ENCODE measurements at places on chromosomes 13 and 19.

- DNase-seq: no peak
Observed at GRCh38 chr19:11964496-11964857, 363 bp upstream of the ZNF763 start.

DNA sequence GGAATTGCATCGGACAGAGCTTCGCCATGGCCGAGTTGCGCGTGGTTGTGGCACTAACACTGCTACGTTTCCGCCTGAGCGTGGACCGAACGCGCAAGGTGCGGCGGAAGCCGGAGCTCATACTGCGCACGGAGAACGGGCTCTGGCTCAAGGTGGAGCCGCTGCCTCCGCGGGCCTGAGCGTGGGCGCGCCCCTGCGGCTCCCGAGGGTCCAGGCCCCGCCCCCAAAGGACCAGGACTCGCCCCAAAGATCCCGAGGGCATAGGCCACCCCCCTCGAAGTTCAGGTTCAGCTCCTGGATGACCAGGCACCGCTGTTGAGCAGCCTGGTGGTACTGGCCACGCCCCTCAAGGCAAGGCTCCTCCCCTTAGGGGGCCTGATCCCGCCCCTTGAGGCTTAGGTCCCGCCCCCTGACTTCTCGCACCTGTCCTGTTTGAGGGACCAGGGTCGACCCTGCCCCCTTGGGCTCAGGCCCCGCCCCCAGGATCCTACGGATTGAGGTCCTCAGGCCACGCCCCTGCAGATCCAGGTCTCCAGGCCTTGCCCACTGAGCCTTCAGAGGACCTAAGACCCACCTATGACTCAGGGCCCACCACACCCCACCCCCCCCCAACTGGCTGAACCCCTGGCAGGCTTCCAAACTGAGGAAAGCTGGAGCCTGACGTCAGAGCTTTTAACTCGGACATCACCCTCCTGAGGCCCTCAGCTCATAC lies 43.1 kb downstream of the CYP4F22 start:
- DNase-seq: peak; percentile 43

- DNase-seq: no peak
Observed at GRCh38 chr13:99173606-99174005, 27.0 kb upstream of the UBAC2 start.

GRCh38 chr13:40170091-40170490 lies 496.4 kb downstream of the FOXO1 start:
- no peak for DNase-seq

- no peak for DNase-seq
Observed at GRCh38 chr13:28478127-28478526, 16.8 kb downstream of the FLT1 start.

GRCh38 chr19:56690670-56691069 lies 19.1 kb upstream of the ZNF835 start:
- no peak for DNase-seq

GRCh38 chr13:30810261-30810701 lies 74.9 kb downstream of the ALOX5AP start:
- no peak for DNase-seq

DNA sequence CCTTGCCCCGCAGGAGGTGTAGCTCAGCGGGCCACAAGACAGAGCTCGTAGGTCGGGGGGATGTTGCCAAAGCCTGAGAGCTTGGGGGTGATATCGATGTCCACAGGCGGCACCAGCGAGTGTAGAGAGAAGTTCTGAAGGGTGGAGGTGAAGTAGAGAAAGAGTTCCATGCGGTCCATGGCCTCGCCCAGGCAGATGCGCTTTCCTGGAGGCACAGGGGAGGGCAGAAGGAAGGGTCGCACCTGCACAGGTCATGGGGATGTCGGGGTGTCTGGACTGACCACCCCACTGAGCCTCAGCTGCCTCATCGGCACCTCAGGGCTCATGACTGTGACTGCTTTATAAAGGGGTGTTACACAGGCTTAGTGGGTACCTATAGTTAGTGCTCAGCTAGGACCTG lies 37.8 kb upstream of the CYP2A13 start:
- no peak for DNase-seq

GRCh38 chr19:11361037-11361770 lies 6.0 kb downstream of the PLPPR2 start:
- no peak for DNase-seq

DNA sequence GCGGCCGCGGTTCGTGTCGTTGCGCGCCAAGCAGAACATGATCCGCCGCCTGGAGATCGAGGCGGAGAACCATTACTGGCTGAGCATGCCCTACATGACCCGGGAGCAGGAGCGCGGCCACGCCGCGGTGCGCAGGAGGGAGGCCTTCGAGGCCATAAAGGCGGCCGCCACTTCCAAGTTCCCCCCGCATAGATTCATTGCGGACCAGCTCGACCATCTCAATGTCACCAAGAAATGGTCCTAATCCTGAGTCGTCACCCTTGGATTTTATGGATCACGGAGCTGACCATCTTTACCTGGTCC lies 475 bp downstream of the MRPL57 start:
- no peak for DNase-seq

- DNase-seq: no peak
Observed at GRCh38 chr19:4103080-4103433, 20.9 kb downstream of the MAP2K2 start.

DNA sequence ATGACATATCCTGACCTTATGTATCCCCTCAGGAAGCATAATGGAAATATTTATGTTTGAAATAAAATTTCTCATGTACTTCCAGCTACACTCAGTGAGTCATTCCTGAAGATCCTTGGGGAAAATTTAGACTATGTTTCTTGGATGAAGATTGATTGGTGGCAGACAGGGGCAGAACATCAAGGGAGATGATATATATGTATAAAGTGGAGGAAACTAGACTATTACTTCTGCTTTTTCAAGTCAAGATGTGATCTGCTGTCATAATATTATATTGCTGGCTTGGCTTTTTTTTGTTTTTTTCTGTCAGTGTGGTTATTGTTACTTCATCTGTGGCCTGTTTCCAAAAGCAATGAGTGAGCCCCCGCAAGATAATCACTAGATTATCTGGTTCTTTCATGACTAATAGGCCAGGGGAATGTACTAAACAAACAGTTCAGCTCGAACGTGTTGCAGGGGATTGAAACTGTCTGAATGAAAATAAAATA lies 87.2 kb upstream of the TNFSF11 start:
- no peak for DNase-seq

DNA sequence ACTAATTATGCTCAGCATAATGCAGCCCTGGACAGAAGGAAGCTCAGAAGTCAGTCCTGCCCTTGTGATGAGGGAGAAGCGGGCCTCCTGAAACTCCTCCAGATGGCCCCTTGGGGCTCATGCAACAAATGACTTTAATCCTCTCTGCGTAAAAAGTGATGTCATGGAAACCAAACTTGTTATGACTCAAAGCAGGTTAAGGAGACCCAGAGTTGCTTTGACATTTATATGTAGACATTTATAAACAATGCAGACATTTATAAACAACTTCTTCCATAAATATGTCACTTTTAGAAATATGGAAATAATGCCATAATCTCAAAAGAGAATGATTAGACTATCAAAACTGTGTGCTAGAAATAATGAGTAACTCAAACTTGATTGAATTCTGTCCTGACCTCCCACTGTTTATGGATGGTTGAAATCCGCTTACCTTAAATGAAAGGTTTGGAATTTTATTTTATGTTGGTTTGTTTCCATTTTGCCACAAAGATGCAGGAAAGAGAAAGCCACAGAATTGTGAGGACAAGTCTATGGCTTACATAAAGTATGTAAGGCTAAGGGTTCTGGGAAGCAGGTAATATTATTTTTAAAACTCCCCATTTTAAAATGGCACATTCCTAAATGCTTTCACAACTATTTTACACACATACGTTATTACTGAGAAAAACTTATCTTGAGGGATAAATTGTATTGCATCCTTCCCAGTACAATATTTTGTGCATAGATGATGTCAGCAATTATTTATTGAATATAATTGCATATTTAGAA lies 73.7 kb downstream of the CYSLTR2 start:
- DNase-seq: no peak

DNA sequence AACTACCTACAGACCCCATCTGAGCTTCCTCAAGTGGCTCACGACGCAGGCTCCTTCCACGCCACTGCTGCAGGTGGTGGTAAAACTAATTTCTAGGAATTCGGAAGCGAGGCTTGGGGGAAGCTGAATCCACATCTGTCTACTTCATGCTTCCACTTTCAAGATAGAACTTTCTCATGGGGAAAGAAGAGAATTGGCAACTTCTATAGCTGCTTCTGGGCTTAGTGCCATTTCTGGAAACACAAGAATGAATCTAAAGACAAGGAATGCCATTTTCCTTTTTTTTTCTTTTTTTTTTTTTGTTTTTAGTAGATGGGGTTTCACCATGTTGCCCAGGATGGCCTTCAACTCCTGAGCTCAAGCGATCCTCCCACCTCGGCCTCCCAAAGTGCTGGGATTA lies 2.8 kb upstream of the NLRP12 start:
- DNase-seq: no peak

- DNase-seq: no peak
Observed at GRCh38 chr13:64130600-64130999, 2715.0 kb upstream of the PCDH20 start.

DNA sequence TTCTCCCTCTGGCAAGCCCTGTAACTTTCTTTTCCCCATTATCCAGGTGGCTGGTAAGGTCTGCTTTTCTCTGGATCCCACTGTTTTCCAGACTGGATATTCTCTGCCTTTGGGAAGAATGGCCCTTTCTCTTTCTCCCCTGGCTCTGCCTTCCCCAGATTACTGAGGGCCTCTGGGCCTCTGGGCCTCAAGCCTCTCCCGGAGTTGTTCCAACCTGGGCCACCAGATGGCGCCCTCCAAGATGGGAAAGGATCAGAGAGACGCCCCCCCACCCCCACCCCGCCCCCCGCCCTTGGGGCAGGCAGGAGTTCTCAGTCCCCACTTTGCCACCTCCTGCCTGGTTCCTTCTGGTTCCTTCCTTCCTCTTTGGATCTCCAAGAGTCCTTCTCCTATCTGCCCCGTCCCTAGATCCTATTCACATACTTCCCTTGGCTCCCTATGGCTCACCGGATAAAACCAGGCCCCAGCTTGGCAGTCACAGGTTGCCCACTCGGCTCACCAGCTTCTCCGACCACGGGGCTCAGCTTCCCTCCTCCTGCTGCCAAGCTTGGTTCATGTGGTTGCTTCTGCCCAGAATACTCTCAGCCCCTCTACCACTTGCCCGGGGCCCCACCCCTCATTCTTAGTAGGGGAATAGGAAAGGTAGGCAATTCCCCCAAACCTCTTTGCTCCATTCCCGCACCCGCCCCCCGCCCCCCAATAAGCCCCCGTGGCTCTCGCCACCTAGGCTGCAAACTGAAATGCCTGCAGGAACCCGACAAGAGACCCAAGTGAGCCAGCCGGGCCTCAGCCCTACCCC lies 13.1 kb downstream of the EPS8L1 start:
- DNase-seq: peak; percentile 71

- DNase-seq: peak; percentile 2
Observed at GRCh38 chr19:23991170-23991569, 76.5 kb downstream of the ZNF726 start.

DNA sequence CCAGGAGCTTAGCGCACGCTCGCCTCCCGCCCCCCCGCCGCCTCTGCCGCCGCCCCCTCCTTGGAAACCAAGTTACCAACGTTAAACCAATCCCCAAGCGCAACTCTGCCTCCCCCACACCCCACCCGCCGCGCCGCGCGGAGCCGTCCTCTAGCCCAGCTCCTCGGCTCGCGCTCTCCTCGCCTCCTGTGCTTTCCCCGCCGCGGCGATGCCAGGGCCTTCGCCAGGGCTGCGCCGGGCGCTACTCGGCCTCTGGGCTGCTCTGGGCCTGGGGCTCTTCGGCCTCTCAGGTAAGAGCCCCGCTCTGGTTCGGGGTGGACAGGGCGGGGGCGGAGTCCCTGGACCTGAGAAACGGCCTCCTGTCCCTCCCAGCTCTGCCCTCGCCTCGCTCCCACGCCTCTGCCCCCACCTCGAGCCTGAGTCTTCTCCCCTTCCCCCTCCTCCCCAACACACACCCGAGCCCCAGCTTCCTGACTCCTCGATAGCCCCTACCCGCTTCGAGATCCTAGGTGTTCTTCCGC lies at the start of gene ICAM5:
ICAM5 (plus strand) TSS at position 117 of the 521 bp plus-strand sequence; CDS start at position 209, 92 bp downstream.
- DNase-seq: no peak

DNA sequence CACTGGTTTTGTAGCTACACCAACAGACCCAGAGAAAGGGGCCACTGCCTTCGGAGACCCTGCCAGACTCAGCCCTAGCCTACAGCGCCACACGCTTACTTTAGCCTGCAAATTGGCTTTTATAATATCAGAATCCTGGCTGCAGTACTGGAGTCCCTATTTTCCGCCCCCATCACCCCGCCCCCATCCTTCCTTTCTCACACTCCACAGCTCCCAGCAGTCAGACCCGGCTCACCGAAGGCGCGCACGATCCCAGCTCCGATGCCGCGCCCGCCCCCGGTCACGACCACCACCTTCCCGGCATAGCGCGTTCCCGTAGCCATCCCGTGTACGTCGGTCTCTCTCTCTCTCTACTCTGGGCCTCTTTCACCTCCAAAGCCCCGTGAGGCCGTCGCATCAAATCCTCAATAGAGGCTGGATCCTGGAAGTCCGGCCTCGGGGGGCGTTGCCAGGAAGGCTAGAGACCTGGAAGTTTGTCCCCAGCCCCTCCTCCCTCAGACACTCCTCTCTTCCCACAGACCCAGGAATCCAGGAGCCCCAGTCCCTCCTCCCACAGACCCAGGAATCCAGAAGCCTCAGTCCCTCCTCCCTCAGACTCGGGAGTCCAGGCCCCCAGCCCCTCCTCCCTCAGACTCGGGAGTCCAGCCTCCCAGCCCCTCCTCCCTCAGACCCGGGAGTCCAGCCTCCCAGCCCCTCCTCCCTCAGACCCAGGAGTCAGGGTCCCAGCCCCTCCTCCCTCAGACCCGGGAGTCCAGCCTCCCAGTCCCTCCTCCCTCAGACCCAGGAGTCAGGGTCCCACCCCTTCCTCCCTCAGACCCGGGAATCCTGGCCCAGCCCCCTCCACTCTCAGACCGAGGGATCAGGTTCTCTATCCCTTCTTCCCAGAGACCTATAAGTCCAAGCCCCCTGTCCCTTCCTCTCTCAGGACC lies at the start of gene HSD17B14:
HSD17B14 (minus strand) TSS at position 403 of the 929 bp plus-strand sequence; CDS start at position 323, 80 bp downstream.
- no peak for DNase-seq

DNA sequence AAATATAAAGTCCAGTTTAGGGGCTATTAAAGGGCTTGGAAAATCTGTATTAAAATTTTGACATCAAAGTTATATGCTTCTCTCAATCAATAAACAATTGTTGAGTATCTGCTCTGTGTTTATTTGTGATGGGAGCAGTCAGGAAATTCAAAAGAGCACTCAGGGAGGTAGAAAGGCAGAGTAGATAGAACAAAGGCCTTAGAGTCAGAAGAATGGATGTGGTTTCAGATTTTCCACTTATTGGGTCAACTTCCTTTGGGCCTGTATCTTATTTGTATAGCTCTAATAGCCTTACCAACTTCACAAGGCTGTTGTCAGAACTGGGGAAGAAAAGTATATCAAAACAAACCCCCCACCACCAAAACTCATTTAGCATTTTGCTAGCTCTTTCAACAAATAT lies 302.6 kb downstream of the SPRY2 start:
- DNase-seq: no peak

GRCh38 chr19:18850471-18851375 lies 19.0 kb downstream of the UPF1 start:
- no peak for DNase-seq

DNA sequence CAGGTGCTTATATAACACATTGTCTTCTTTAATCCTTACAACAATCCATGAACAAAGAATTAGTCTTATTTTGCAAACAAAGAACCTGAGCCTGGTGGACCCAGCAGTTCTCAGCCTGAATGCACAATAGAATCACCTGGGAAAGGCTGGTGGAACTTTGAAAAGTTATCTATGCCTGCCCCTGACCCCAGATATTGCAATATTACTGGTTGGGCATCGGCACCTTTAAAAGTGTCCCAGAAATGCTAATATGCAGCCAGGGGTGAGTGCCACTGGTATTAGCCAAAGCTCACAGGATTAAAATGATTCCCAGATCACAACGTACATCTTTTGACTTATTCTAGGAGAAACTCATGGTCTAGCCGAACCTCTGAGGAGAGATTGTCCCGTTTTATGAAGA lies 268.8 kb downstream of the KLF5 start:
- DNase-seq: no peak
